ENCODE measurements at places on chromosomes 16 and 17. TPM values are rescaled to one million over a fixed set of nuclear protein-coding genes. Genes with fewer than 3 reads are reported as not detected.

The NDE1 gene
- 55.9 TPM for total RNA-seq

The HEATR9 gene
- not detected for total RNA-seq

The HOXB4 gene
- total RNA-seq = 6.3 TPM

The NTN1 gene
- total RNA-seq = 4.8 TPM

The PDILT gene
- total RNA-seq = not detected

The ITGA2B gene
- 0.05 TPM for total RNA-seq

The TP53TG3B gene
- total RNA-seq = not detected

The NOG gene
- 94.6 TPM for total RNA-seq

The NGFR gene
- total RNA-seq = 2.3 TPM

The ZNF785 gene
- not detected for total RNA-seq

The TMEM220 gene
- total RNA-seq = 0.12 TPM

The SLC6A4 gene
- not detected for total RNA-seq

The SLC38A7 gene
- 20.3 TPM for total RNA-seq

The DGKE gene
- total RNA-seq = 7.1 TPM

The P3H4 gene
- total RNA-seq = 71.6 TPM

The ACSM2B gene
- total RNA-seq = not detected
